ENCODE measurements at places on chromosomes 16 and 17.

DNA sequence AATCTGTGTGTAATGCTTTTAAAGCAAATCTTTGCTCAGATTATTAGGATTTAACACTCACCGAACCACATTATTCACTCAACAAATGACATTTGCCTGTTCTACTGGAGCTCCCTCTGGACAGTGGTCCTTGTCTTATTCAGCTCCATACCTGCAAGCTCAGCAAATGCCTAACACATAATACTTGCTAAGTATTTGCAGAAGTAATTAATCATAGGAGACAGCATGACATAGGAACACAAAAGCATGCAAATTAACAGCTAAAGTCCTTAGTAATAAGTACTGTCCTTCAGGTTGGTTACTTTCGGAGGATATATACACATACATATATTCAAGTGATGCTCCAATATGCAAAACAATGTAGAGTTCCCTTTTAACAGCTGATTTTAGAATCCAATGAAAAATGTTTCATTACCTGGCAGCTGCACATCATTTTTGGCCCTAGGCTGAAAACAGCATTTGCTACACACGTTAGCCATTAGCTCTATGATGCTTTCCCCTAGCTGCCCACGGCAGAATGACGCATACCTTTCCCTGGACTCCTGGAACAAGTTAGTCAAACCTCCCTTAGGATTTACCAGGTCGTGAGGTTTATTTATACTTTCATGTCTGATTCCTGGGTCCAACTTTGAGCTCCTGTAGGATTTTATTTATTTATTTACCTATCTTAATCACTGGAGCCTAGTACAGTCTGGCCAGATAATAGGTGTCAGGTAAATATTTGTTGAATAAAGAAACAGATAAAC is 8.6 kb downstream of the BRD7 start:
- no peak for DNase-seq

DNA sequence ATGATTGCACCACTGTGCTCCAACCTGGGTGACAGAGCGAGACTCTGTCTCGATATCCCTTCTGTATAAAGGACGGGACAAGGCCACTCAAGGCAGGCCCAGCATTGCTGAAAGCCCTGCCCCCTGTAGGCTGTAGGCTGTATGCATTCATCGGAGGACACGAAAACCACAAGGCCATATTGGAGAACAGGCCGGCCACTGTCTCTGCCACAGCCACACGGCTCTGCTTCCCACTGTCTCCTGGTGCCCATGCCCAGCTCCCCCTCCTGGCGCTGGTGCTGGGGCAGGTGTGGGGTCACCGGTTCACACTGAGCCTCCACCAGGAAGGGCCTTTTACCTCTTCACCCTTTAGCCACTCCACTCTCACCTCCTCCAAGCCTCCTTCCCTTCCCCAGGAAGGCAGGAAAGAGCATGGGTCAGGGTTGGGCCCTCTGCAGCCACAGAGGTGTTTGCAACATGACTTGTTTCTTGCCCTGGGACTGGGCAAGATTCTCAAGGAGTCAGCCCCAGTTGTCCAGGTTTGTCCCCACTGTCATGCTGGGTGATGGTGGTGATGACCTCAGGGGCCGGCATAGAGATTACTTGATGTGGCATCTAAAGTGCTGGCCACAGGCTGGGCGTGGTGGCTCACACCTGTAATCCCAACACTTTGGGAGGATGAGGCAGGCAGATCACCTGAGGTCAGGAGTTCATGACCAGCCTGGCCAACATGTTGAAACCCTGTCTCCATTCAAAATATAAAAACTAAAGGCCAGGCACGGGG is 5.3 kb upstream of the NTN3 start:
- DNase-seq = no peak

DNA sequence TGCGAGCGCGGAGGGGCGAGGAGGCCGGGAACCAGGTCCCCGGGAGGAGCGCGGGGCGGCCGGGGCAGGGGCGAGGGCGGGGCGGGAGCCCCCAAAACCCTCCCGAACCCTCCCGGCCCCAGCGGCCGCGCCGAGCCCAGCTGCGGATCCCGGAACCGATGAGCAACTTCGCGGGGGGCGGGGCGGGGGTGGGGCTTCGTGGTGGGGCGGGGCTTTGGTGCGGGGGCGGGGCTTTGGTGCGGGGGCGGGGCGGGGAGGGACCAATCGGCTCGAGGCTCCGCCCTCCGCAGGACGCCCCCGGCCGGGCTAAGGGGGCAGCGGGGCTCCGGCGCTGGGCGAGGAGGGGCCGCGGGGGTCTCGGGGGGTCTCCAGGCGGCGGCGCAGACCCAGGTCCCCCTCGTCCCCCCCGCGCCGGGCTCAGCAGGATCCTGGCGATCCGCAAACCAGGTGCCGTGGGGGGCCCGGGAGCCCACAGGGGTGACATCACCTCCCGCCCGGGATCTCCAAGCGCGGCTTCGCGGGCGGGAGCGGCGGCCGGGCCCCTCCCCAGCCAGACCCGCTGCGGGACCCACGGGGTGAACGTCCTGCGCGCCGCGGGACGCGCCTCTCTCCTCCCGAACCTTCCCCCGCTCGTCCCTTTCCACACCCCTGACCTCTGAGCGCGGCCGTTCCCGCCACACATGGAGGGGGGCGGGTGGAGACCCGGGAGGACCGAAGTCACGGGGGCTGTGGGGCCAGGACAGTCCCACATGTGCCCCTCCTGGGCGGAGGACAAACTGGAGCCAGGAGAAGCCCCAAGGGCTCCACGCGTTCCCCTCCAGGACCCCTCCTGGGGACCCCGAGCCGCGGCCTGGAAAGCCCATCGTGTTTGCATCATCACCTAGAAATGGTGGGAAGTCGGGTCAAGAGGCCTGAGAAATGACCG is at the start of gene ABR:
Gene ABR, minus strand, starts transcription at position 164 of the 925 bp plus-strand sequence. CDS start 254 bp downstream, outside the sequence.
- no peak for DNase-seq

DNA sequence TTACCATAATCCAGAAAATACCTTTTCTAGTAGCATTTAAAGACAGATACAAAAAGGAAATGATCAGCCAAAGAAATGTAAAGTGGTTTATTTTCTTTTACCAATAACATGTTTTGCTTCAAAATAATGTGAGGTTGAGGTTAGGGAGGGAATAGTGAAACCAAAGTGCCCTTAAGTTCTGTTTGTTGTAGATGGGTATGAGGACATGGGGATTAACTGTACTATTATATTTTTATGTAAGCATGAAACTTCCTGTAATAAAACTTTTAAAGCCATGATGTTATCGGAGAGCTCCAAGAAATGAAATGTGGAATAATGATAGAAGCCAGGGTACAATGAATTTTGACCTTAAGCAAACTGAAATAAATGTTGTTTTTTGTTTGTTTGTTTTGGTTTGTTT is 9.9 kb downstream of the C16orf46 start:
- no peak for DNase-seq

- DNase-seq = no peak
These were observed at the start of gene MEIOB for GRCh38 chr16:1871974-1872635. Gene MEIOB (minus strand): TSS chr16:1872164. CDS start chr16:1868175, 3,989 bp downstream.

DNA sequence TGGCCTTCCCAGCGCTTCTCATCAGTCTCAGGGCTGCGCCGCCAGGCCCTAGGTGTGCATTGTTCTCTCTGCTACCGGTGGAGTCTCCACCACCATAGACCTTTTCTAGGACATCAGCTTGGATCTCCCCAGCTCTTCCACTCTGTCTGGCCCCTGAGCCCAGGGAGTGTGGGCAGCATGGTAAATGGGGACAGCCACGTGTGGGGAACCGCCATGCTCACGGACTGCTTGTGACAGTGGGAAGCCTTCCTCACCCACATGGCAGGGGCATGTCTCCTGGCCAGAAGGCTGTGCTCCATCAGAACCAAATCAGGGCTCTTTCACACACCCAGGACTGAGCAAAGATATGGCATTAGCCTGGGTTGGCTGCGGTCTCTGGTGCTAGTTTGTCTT is 51.3 kb downstream of the TNFRSF13B start:
- no peak for DNase-seq

- DNase-seq = no peak
These were observed 805 bp upstream of the ORAI3 start for GRCh38 chr16:30947859-30948666.

GRCh38 chr17:8576559-8577294 is 53.8 kb downstream of the MYH10 start:
- no peak for DNase-seq

DNA sequence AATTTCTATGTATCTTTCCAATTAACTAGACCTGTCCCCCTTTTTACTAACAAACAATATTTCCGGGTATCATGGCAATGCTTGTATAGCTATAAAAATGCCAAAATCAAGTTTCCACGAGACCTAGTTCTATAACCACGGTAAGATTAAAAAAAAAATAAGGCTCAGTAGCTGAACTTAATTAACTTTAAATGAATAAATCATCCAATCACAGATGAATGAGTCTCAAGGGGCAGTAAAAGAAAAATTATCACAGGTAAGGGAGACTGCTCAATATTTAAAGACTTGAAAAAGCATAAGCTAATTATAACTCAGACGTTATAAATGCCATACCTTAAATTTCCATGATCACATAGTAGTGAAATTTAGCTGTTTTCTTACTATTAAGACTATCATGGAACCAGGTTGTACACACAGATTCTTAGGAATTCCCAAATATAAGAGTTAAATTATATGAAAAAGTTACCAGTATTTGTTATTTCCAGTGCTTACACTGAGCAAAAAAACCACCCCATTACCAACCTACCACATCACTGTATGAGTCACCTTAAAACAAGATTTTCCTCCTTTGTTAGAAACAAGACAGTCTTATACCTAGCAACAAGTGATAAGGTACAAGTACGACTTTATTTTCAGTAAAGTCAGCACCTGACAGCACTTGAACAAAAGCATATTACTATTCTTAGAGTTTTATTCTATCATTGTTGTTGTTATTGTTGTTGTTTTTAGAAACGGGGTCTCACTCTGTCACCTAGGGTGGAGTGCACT is 20.6 kb downstream of the SSH2 start:
- no peak for DNase-seq

DNA sequence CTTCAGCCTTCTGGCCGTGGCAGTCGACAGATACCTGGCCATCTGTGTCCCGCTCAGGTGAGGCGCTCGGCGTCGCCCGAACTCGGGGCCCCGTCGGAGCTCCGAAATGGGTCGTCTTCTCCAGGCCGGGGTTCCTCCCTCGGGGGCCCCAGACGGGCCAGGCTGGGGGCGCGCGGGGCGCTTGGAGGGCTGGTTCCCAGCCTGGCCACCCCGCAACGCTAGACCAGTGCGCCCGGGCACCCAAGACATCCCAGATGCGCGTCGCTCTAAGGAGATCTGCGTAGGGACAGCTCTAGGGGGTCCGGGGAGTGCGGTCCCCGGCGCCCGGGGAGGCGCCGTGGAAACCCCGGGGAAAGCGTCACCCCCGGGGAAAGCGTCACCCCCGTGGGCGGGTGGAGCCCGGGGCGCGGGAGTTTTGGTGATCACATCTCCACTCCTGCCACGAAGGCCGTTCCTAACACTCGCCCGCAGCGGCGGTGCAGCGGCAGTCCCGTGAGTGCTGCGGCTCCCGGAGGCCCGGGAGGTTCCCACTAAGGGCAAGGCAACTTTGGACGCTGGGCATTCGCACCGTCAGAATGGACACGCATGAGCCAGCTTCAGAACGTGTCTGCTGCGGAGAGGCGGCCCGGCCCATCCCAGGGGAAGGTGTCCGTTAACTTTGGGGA is 729 bp downstream of the ADORA2B start:
- DNase-seq = no peak

GRCh38 chr16:12951392-12951791 is 50.0 kb downstream of the SHISA9 start:
- no peak for DNase-seq

GRCh38 chr16:85103114-85104079 is 8.9 kb downstream of the CIBAR2 start:
- no peak for DNase-seq

GRCh38 chr17:32943647-32944191 is 15.8 kb downstream of the TMEM98 start:
- no peak for DNase-seq

DNA sequence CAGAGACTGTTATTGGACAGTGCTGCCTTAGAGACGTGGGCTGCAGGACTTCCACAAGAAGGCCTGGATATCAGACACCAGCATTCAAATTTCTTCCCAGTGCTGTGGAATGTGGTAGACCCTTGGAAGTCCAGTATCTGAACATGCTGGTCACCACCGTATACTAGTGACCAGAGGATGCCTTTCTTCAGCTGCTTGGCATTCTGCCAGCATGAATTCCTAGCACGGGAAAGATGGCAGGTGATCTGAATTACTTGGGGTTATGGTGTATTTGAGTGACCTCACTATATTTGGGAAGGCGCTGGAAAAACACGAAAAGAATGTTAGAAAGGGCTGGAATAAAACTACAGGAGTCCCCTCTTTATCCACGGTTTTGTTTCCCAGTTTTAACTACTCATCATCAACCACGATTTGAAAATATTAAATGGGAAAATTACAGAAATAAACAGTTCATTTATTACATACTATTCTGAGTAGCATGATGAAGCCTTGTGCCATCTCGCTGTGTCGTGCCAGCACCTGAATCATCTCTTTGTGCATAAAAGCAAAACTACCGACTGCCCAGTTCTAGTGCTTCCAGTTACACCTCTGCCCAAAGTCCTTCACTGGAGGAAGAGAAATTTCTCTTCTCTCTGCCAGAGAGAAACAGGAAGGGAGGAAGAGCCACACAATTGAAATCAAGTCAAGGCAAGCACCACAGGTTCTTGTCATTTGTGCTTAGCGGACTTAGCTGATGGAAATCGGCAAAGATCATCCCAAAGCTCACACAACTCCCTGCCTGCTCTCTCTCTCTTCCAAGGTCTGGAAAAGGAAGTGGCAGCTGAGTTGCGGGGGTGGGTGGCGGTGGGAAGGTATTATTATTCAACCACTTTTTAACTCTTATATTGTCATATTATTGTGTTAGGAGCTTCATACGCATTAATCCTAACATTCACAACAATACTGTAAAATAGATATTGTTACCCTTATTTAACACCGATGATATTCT is 1.4 kb upstream of the CHST4 start:
- no peak for DNase-seq

DNA sequence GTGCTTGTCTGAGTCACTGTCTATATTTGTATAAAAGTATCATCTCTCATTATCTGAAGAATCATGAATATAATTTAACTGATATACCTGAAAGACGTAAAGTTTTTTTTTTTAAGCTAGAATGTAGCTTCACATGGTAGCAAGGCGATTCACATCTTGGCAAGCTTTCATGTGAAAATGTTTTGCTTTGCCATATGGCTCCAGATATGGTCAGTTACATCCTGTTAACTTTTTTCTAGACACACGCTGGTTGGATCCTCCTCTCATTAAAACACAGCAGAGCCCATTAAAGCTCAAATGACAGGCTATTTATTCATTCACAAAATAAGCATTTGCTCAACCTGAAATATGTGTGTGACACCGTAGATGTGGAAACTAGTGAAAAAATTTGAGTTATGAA is 412.8 kb downstream of the KIF2B start:
- no peak for DNase-seq
